ENCODE measurements at places on chromosomes 2 and 18. TPM values are rescaled to one million over a fixed set of nuclear protein-coding genes. Genes with fewer than 3 reads are reported as not detected.

EVX2 gene
- not detected for total RNA-seq

SKA1 gene
- total RNA-seq, result 28.7 TPM

CABYR gene
- total RNA-seq, result 1.2 TPM

IL1F10 gene
- total RNA-seq, result not detected

SLC9A4 gene
- total RNA-seq, result not detected

DYSF gene
- total RNA-seq, result 4.8 TPM

NEUROD1 gene
- not detected for total RNA-seq

TNFAIP6 gene
- not detected for total RNA-seq

SIX2 gene
- total RNA-seq, result 0.09 TPM

RGPD4 gene
- total RNA-seq, result 0.72 TPM

MEIS1 gene
- not detected for total RNA-seq

DNA sequence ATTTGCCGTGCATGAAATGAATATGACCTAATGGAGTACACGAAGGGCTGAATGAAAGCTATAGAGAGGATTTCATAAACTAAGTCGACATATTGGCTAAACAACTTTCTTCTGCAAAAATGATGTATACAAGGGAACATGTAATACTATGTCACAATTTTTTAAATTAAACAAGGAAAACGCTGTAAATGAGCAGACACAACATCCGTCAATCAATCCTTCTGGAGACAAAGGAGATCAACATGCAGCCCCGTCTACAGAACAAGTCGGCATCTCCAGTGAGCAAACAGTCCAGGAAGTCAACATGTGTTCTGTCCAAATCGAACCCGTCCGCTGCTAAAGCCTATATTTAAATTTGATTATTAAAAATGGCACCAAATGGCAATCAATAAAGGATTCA is 180.8 kb downstream of the TCF4 start:
- no peaks in the 10 kb centered on the region for H3K27me3 ChIP-seq
- no peaks in the 10 kb centered on the region for H3K36me3 ChIP-seq
- no peaks in the 10 kb centered on the region for H3K4me1 ChIP-seq
- DNase-seq, result no peak
- H3K4me3 ChIP-seq, result no peak overlapping the region

GRCh38 chr2:73295751-73296400 is 2.5 kb upstream of the EGR4 start:
- H3K36me3 ChIP-seq, result no peaks in the 10 kb centered on the region
- peaks cover 50% of the 10 kb centered on the region for H3K27me3 ChIP-seq
- no peak overlapping the region for H3K27ac ChIP-seq
- no peak overlapping the region for H3K4me3 ChIP-seq
- DNase-seq, result no peak
- H3K4me1 ChIP-seq, result peaks cover 27% of the 10 kb centered on the region

GRCh38 chr2:241018051-241018891 is 19.9 kb downstream of the SNED1 start:
- DNase-seq, result no peak
- H3K27me3 ChIP-seq, result no peaks in the 10 kb centered on the region
- no peak overlapping the region for H3K4me3 ChIP-seq
- H3K27ac ChIP-seq, result no peak overlapping the region

GRCh38 chr2:1223791-1224190 is 189.5 kb upstream of the TPO start:
- DNase-seq, result no peak
- H3K27me3 ChIP-seq, result no peaks in the 10 kb centered on the region
- H3K4me1 ChIP-seq, result no peaks in the 10 kb centered on the region
- H3K27ac ChIP-seq, result no peak overlapping the region
- no peaks in the 10 kb centered on the region for H3K36me3 ChIP-seq

GRCh38 chr2:28155627-28156026 is 237.0 kb upstream of the FOSL2 start:
- H3K27ac ChIP-seq, result no peak overlapping the region
- H3K4me3 ChIP-seq, result no peak overlapping the region
- H3K4me1 ChIP-seq, result no peaks in the 10 kb centered on the region
- no peaks in the 10 kb centered on the region for H3K27me3 ChIP-seq
- H3K36me3 ChIP-seq, result no peaks in the 10 kb centered on the region

GRCh38 chr2:179768765-179769164 is 92.6 kb downstream of the ZNF385B start:
- no peak overlapping the region for H3K27ac ChIP-seq
- no peaks in the 10 kb centered on the region for H3K27me3 ChIP-seq
- no peak overlapping the region for H3K4me3 ChIP-seq
- no peak for DNase-seq

GRCh38 chr2:195494451-195494850 is 162.6 kb upstream of the SLC39A10 start:
- H3K27ac ChIP-seq, result no peak overlapping the region
- peaks cover 15% of the 10 kb centered on the region for H3K4me1 ChIP-seq
- no peaks in the 10 kb centered on the region for H3K27me3 ChIP-seq
- no peak for DNase-seq
- H3K36me3 ChIP-seq, result no peaks in the 10 kb centered on the region
- H3K4me3 ChIP-seq, result no peak overlapping the region

DNA sequence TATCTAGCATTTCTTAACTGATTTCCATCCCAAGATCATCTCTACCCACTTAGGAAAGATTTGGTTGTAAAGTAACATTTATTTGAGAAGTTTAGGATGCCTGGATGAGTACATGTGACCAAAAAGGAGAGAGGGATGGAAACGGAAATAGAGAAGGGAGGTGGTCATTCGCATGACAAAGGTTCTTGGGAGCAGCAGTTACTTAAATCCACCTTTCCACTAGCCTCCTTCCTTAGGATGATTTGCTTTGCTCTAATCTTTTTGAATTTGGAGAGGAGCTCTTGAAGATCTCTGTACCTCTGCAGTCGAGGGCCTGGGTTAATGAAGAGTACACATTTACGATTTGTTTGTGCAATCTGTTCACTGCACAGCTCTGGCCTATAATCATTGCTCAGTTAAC is 623.5 kb downstream of the EPHA4 start:
- H3K27me3 ChIP-seq, result no peaks in the 10 kb centered on the region
- no peaks in the 10 kb centered on the region for H3K36me3 ChIP-seq
- no peaks in the 10 kb centered on the region for H3K4me1 ChIP-seq
- DNase-seq, result no peak
- no peak overlapping the region for H3K27ac ChIP-seq

GRCh38 chr2:58866040-58866439 is 624.9 kb upstream of the FANCL start:
- no peak for DNase-seq
- H3K4me1 ChIP-seq, result no peaks in the 10 kb centered on the region
- H3K27me3 ChIP-seq, result no peaks in the 10 kb centered on the region
- no peaks in the 10 kb centered on the region for H3K36me3 ChIP-seq
- no peak overlapping the region for H3K4me3 ChIP-seq

GRCh38 chr2:17976871-17977746 is 98.6 kb downstream of the KCNS3 start:
- no peak overlapping the region for H3K4me3 ChIP-seq
- no peak overlapping the region for H3K27ac ChIP-seq
- no peaks in the 10 kb centered on the region for H3K27me3 ChIP-seq
- no peak for DNase-seq

- H3K36me3 ChIP-seq, result no peaks in the 10 kb centered on the region
- no peak for DNase-seq
- no peaks in the 10 kb centered on the region for H3K4me1 ChIP-seq
- H3K27me3 ChIP-seq, result no peaks in the 10 kb centered on the region
These were observed 164.5 kb upstream of the MC4R start for GRCh38 chr18:60537074-60537473.

GRCh38 chr2:160278879-160279177 is 78.8 kb upstream of the ITGB6 start:
- no peak overlapping the region for H3K4me3 ChIP-seq
- peaks cover 6% of the 10 kb centered on the region for H3K4me1 ChIP-seq
- peaks cover 49% of the 10 kb centered on the region for H3K36me3 ChIP-seq
- H3K27me3 ChIP-seq, result no peaks in the 10 kb centered on the region
- DNase-seq, result no peak

- no peak overlapping the region for H3K27ac ChIP-seq
- H3K27me3 ChIP-seq, result no peaks in the 10 kb centered on the region
- peaks cover 20% of the 10 kb centered on the region for H3K4me1 ChIP-seq
- no peak overlapping the region for H3K4me3 ChIP-seq
- H3K36me3 ChIP-seq, result no peaks in the 10 kb centered on the region
These were observed 137.5 kb downstream of the LDLRAD4 start for GRCh38 chr18:13356032-13356431.

DNA sequence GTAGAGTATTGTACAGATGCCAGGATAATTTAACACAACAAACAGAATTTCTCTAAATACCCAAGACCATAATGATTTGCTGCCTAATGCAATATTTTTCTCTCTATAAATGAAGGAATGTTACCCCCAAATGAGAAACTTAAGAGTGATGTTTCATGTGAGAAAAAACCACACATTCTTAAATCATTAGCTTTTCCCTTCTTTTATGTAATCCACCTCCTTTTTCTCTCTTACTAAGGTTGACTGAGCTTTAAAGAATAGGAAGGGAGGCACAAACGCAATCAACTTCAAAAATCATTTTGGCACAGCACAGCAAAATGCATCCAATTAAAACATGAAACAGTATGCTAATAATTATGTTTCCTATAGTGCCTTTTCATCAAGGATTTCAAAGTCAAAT is 698.1 kb upstream of the CDH2 start:
- no peaks in the 10 kb centered on the region for H3K27me3 ChIP-seq
- no peak overlapping the region for H3K27ac ChIP-seq
- no peaks in the 10 kb centered on the region for H3K4me1 ChIP-seq
- DNase-seq, result no peak
- H3K36me3 ChIP-seq, result no peaks in the 10 kb centered on the region

GRCh38 chr2:147567136-147567535 is 277.7 kb upstream of the ACVR2A start:
- no peak for DNase-seq
- no peaks in the 10 kb centered on the region for H3K27me3 ChIP-seq
- no peak overlapping the region for H3K4me3 ChIP-seq
- no peaks in the 10 kb centered on the region for H3K36me3 ChIP-seq
- H3K4me1 ChIP-seq, result no peaks in the 10 kb centered on the region

- no peak overlapping the region for H3K4me3 ChIP-seq
- no peaks in the 10 kb centered on the region for H3K36me3 ChIP-seq
- peaks cover 4% of the 10 kb centered on the region for H3K27me3 ChIP-seq
- peaks cover 3% of the 10 kb centered on the region for H3K4me1 ChIP-seq
These were observed 2.2 kb downstream of the RND3 start for GRCh38 chr2:150485114-150485870.

- H3K4me3 ChIP-seq, result no peak overlapping the region
- no peaks in the 10 kb centered on the region for H3K27me3 ChIP-seq
- H3K4me1 ChIP-seq, result no peaks in the 10 kb centered on the region
- no peak for DNase-seq
These were observed 185.6 kb downstream of the LPIN1 start for GRCh38 chr2:11932048-11932512.

GRCh38 chr2:121045245-121045644 is 239.8 kb downstream of the TFCP2L1 start:
- H3K36me3 ChIP-seq, result no peaks in the 10 kb centered on the region
- no peaks in the 10 kb centered on the region for H3K4me1 ChIP-seq
- no peak for DNase-seq
- no peak overlapping the region for H3K4me3 ChIP-seq
- H3K27me3 ChIP-seq, result no peaks in the 10 kb centered on the region
- no peak overlapping the region for H3K27ac ChIP-seq

DNA sequence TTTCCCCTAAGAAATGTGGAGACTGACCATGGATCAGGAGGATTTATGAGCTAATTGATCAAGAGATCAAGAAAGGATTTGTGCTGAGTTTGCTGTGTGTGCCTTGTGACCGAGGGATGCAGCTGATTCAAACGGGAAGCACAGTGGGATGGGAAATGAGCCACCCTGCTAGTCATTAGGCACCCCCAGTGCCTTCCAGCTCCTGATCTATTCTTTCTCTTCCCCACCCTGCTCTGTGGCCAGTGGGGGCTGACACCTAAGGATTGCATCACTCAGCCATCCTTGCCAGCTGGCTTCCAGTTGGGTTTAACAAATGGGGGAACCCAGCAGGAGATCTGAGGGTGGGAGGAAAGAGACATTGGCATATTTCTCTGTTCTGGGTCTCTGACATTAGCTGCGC is 132.2 kb upstream of the CXCR4 start:
- H3K27me3 ChIP-seq, result no peaks in the 10 kb centered on the region
- DNase-seq, result no peak
- H3K36me3 ChIP-seq, result no peaks in the 10 kb centered on the region
- H3K27ac ChIP-seq, result no peak overlapping the region

- H3K4me1 ChIP-seq, result no peaks in the 10 kb centered on the region
- no peaks in the 10 kb centered on the region for H3K36me3 ChIP-seq
- H3K27me3 ChIP-seq, result no peaks in the 10 kb centered on the region
- H3K4me3 ChIP-seq, result no peak overlapping the region
- no peak overlapping the region for H3K27ac ChIP-seq
- DNase-seq, result no peak
These were observed 90.6 kb upstream of the LPIN2 start for GRCh38 chr18:3103576-3103975.

DNA sequence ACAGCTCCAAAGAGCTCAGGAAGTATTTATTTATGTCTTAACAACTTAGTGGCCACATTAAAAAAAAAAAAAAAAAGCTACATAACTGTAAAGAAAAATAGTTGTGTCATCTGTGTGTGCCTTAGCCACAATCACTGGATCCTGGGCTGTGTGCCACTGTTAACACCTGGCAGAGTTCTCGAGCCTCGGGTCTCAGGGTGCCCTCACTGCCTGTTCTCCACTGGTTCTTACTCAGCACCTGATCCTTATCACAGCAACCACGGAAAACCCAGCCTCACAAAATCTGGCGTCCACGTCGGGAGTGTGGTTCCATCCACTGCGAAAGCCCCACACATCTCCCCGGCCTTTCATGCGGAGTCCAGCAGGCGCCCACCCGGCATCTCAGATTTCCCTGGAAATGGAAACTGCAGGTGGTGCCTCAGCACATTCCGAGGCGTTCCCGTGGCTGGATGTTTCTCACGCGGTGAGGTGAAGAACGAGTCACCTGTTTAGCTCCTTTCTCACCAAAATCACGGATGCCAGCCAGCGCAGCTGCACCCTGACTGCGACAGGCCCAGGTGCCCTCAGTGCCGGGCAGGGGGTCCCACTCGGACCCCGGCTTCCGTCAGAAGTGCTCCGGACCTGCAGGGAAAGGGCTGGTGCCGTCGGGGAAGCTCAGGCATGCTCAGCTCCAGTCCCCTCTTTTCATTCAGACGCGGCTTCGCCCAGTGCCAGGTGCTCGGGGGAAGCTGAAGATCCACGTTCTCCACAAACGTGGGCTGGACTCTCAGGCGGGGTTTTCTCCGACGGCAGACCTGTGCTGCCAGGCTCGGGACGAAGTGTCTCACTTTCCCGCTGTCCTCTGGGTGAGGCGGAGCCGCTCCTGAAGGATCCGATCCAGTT is 198.7 kb upstream of the SALL3 start:
- no peaks in the 10 kb centered on the region for H3K4me1 ChIP-seq
- H3K36me3 ChIP-seq, result no peaks in the 10 kb centered on the region
- H3K27me3 ChIP-seq, result no peaks in the 10 kb centered on the region
- H3K27ac ChIP-seq, result no peak overlapping the region
- DNase-seq, result no peak
- H3K4me3 ChIP-seq, result no peak overlapping the region

- no peaks in the 10 kb centered on the region for H3K27me3 ChIP-seq
- H3K27ac ChIP-seq, result no peak overlapping the region
- H3K36me3 ChIP-seq, result no peaks in the 10 kb centered on the region
- DNase-seq, result no peak
- H3K4me1 ChIP-seq, result no peaks in the 10 kb centered on the region
- H3K4me3 ChIP-seq, result no peak overlapping the region
These were observed 76.9 kb upstream of the GCFC2 start for GRCh38 chr2:75787532-75788132.
